ENCODE measurements at places on chromosomes 2 and 18.

GRCh38 chr2:101930019-101930418 lies 61.7 kb upstream of the IL1R2 start:
- DNase-seq, result no peak

DNA sequence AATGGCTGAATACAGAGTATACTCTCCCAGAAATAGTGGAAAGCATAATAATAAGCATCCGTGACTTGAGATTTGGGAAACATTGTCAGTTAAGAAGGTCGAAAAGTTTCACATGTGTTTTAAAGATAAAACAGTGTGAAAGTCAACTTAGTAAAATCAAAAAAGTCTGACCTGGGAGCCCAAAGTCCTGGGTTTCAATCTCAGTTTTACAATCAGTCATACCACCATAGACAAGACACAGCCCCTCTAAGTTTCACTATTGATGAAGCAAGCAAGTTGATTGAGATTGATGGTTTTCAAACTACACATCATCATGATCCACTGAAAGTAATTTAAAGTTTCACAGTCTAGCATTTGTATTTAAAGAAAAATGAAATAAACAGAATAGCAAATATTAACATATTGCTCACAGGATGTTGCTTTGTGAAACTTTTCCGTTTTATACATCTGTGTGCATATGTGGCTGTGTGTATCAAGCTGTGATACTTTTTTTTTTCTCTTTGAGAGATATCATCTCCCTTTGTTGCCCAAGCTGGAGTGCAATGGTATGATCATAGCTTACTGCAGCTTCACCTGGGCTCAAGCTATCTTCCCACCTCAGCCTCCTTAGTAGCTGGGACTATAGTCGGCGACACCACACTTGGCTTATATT lies 71.1 kb downstream of the PIK3C3 start:
- no peak for DNase-seq

GRCh38 chr2:113111823-113112287 lies 15.5 kb upstream of the IL1RN start:
- no peak for DNase-seq

DNA sequence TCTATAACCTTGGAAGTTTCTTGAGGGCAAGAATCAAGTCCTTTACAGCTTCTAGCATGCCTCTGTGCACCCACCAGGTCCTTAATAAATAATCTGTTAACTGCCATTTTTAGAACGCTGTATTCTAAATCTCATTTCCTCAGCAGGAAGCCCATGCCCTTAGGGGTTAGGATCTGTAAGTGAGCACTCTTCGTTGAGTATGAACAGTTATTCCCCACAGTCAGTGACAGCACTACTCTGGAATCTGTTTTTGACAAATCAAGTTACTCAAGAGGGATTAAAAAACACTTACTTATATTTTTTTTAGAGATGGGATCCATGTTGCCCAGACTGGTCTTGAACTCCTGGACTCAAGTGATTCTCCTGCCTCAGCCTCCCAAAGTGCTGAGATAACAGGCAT lies 14.6 kb downstream of the PAIP2B start:
- no peak for DNase-seq

DNA sequence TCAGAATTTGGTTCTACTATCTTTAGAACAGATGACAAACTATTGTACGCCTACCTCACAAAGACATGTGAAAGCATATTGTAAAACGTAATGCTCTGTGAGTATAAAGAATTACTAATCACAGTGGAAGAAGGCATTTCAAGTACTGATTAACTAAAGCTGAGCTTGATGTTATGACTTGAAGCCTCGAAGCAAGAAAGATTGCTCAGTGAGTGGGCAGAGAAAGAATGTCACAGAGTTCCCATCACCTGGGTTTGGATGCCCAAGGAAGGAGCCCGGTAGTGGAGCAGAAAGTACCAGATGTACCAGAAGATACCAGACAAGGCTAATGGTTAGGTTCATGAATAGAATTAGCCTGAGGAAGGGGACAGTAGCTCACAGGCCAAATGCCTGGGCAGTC lies 39.5 kb upstream of the FAM110C start:
- no peak for DNase-seq

DNA sequence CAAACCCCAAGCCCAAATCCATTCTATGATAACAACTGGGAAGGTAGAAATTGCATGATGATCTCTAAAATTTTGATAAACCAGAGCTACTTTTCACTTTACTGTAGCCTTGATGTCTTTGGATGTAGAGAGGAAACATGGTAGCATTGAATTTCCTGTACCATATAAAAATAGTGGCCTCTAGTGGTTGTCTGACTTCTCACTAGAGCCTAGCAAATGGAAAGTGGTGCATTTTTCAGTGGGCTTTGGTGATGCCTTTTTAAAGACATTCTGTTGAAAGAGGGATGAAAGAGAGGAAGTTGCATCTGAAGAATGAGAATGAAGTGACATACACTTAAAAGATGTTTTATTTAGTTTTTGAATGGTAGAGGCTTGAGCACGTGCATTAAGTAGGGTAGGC lies 662.2 kb downstream of the XIRP2 start:
- DNase-seq, result no peak

- DNase-seq, result no peak
These were observed 74.2 kb upstream of the NEDD4L start for GRCh38 chr18:57969824-57970223.

DNA sequence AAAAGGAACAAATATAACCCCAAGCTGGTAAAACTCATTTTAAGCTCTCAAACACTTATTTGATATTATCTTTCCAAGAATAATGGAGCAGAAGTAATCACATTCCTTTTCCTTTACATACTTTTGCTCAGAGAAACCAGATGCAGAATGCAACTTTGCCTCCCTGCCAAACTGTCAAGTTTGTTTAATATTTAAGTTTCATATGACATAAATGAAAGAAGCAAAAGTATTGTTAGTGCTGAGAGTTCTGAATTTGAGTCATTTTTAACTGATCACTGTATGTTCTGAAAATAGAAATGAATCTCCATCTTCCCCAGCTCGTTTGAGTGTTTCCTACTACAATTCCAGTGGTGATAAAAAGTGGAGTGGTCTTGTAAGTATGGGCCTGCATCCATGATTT lies 423.4 kb downstream of the PID1 start:
- DNase-seq, result no peak

DNA sequence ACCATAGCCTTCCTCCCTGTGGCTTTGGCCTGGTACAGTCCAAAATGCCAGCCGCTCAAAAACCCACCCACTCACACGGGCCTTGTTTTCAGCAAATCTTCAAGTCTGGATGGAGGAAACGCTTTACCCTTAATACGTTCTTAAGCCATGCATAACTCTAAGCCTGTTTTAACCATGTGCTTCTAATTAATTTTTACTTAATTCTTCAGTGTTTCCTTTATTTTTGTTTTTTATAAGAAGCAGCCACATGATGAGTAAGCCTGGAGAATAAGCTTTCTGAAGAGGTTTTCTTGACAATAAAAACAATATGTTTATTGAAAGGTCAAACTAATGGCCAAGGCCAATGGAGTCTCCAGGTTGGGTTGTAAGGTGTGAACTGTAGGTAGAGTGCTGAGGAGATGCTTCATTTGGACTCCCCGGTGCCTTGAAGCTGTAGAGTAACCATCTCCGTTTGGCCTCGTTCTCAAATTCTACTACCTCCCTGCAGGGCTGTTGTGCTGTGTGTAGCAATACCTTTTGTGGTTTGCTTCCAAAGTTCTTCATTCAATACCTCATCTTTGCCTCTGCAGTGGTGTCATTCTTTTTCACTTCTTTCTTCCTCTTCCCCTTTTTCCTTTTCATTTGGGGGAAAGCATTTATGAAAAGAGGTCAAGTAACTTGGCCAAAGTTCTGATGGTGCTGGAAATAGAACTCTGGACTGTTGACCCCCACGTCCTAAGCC lies 113.7 kb downstream of the PRKCE start:
- DNase-seq, result no peak

DNA sequence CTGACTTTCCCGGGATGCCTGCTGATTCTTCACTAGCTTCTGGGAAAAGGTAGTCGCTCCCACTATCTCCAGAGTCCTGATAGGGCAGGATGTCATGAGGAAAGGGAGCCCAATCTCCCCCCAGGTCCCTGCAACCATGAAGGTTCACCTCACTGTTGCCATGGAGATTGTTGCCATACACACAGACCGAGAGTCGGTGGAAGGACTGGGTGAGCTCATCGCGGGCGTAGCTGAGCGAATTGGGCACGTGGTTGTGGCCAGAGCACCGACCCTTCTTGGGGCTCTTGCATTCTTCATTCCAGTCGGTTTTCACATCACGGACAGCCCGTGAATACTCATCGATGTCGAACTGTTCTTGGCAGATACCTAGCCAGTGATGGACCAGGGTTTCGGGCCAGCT lies 97.4 kb downstream of the MEP1B start:
- no peak for DNase-seq

DNA sequence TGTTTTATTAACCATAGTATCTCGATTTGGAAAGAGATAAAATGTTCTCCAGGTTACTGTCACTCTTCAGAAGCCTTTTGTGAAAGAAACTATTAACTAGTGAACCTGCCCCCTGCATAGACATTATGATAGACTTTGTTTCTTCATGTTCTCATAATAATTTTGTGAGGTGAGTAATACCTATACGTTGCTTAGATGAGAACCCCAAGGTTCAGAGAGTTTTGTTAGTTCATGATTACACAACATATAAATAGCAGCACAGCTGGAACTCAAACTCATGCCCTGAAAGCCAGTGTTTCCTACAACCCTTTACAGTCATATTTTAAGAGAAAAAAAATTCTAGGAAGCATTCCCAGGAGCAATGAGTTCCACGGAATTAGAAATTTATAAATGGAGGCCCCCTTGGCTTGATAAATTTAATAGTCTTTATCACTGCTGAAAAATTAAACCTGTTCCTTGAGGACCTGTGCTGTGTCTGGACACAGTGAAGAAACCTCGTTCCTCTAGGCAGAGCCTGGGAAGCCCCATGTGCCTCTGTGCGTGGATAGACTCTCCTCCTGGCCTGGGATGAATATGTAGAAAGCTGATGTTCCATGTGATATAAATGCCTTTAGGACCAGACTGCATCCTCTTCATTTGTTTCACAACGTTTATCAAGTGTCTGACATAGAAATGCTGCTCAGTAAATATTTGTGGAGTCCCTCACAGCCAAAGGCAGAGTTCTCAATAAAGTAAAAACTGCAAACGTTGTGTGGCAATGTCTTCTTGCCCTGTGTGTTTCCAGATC lies 1257.0 kb upstream of the GYPC start:
- DNase-seq, result no peak

- no peak for DNase-seq
These were observed 91.9 kb upstream of the FOSL2 start for GRCh38 chr2:28300485-28301341.

- no peak for DNase-seq
These were observed 3.9 kb upstream of the MBD2 start for GRCh38 chr18:54228364-54228763.

DNA sequence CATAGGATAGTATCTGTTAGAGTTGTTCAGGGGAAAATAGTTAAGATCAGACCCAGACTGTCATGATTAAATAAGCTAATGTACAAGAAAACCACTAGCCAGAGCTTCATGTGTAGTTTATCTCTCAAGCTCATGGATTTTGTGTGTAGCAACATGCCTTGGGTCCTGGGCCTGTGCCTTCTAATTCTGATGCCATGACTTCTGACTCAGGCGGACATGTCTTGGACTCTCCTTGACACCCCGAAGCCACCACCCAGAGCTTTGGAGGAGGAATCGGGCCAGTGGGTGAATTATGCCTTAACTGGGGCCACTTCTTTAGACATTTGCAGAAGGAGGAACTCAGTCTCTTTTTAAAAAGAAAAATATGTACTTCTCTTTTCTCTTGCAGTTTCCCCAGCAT lies 68.7 kb downstream of the NPAS2 start:
- DNase-seq, result no peak

DNA sequence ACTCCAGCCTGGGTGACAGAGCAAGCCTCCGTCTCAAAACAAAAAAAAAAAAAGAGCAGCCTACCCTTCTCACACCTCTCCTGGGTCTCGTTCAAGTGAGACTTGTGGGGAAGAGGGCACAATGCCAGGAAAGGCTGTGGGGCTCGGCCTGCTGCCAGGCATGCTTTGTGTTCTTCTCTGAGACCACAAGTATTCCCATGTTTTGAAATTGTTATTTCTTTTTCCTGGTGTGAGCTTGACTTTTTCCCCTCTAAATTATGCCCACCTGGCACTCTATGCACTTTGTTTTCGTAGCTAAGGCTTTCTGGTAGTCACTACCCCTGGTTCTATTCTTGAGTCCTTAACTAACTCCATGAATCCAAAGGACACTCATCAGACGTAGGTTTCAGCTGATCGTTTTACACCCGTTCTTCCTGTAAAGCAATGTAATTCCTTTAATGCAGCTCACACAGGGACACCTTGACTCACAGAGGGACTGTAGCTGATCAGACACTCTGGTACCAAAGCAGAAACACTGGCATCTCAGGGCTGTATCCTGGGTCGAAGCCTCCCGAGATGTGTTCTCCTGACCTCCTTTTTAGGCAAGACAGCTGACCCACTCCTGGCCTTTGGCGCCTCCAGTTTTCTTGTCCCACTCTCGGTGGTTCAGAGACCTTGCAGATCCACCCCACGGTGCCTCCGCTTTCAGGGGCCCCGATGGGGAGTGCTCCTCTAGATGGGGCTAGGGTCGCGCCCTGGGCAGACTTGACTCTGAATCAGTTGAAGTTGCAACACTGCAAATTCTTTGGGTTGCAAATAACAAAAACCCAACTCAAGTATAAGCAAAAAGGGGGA lies 193.3 kb upstream of the AGAP1 start:
- no peak for DNase-seq

- DNase-seq, result no peak
These were observed 39.2 kb downstream of the STAT1 start for GRCh38 chr2:190974629-190975361.

GRCh38 chr2:186101616-186102015 lies 363.0 kb downstream of the FSIP2 start:
- no peak for DNase-seq

DNA sequence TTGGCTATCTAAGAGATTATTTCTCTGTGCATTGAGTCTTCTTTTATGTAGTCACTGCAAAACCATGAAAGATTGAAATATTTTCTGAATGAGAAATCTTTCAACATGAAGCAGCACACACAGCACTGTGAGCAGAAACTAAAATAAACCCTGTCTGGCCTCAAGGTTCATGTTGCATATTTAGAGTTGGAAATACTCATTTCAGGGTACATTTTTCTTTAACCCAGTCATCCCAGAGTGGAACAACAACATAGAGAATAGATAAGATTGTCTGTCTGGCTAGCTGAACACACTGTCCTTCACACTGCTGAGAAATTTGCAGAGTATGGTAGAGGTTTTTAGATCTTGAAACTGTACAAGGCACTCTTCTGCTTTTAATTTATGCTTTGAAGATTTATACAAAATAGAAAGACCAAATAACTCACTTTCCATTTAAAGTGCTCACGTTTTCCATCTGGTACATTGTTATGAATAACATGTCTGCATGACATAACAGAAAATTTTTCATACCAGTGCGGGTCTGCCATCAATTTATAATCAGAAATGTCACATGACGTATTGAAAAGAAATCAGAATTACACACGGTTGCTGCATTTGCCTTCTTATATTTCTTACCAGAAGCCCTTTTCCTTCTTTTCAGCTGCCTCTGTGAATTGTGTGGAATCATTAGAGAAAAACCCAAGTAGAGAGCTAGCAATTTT lies 25.0 kb upstream of the FN1 start:
- no peak for DNase-seq

- no peak for DNase-seq
These were observed 170.3 kb downstream of the BCL2 start for GRCh38 chr18:63149302-63149587.

- DNase-seq, result no peak
These were observed 24.9 kb downstream of the FHL2 start for GRCh38 chr2:105373895-105374401.

- DNase-seq, result no peak
These were observed 154.0 kb upstream of the SMIM21 start for GRCh38 chr18:75581336-75582131.

Measured in hematopoietic multipotent progenitor cell treated with erythropoietin and hydrocortisone succinate and interleukin-3 and kit ligand, for 15 days (in vitro differentiated cells).